ENCODE measurements at places on chromosomes 7 and 10.

DNA sequence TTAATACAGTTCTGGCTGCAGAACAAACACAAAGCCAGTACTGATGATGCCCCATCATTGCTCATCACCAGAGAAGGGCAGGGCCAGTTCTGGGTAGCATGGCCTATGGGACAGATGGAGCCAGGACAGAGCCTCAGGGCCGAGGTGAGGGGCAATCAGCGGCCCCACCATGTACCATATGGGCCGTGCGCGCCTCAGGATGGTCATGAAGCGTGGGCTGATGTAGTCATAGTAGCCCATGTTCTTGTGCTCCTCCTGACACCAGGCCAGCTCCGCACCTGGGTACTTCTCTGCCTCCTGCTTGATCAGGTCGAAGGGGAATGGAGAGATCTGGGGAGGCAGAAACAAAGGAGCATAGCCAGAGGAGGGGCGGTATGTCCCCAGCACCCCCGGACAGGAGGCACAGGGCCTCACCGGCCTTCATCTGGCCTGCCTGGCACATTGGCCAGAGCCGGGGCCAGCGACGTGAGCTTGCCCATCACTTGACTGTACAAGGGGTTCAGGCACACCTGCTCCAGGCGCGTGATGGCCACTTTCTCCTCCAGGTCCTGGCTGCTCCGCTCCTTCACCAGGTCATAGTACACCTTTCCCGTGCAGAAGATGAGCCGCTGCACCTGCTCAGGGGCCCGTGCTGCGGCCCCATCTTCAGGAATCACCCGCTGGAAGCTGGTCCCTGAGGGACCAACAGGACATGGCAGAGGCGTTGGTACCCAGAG is 26.1 kb downstream of the OGDHL start:
- no peak for DNase-seq

DNA sequence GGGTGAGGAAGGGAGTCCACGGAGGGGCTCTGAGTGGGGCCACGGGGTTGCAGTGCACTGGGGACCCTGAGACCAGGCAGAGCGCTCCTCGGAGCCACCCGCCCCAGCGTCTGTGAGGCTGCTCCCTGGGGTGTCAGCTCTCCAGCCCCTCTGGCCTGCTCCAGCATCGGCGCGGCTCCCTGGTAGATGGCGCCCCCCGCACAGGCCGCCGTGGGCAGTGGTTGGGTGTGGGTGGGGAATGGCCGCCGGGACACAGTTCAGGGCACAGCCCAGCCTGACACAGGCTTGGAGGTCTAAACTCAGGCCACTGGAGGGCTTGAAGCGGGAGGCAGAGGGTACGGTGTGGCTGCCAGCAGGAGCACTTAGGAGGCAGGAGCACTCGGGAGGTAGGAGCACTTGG is 222.6 kb upstream of the PPP2R2D start:
- no peak for DNase-seq

GRCh38 chr10:72648301-72648700 is 22.4 kb upstream of the MICU1 start:
- DNase-seq, result no peak

- DNase-seq, result no peak
These were observed 257.4 kb downstream of the KCNMA1 start for GRCh38 chr10:77380191-77380590.

GRCh38 chr7:7178081-7178480 is 4.3 kb upstream of the C1GALT1 start:
- no peak for DNase-seq

- DNase-seq, result no peak
These were observed 2.5 kb downstream of the SLC25A13 start for GRCh38 chr7:96319439-96319838.

GRCh38 chr10:102403115-102403514 is 7.6 kb downstream of the NFKB2 start:
- no peak for DNase-seq

GRCh38 chr10:50501478-50501877 is 122.3 kb downstream of the SGMS1 start:
- no peak for DNase-seq

- DNase-seq, result no peak
These were observed 315.1 kb downstream of the GFRA1 start for GRCh38 chr10:115957786-115958442.

- DNase-seq, result no peak
These were observed 3.7 kb downstream of the DDIT4 start for GRCh38 chr10:72277340-72277995.

DNA sequence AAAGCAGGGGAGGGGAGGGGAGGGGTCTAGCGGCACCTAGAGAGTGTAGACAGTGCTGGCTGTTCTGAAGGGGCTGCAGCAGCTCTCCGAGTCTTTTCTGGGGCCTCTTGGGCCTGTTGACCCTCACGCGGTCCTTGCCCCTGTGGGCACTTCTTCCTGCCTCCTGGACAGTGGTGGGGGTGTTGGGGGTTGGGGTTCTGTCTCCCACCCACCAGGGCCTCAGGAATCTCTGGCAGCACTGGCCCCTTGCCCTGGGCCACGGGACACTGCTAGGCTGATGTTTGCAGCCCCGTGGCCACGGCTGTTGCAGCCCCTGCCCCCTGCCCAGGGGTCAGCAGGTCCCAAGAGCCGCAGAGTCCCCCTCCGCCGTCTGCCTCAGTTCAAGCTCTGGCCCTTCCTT is 68.9 kb upstream of the INPP5A start:
- DNase-seq, result no peak

- DNase-seq, result no peak
These were observed 2.5 kb downstream of the VSTM2A start for GRCh38 chr7:54544527-54545240.

DNA sequence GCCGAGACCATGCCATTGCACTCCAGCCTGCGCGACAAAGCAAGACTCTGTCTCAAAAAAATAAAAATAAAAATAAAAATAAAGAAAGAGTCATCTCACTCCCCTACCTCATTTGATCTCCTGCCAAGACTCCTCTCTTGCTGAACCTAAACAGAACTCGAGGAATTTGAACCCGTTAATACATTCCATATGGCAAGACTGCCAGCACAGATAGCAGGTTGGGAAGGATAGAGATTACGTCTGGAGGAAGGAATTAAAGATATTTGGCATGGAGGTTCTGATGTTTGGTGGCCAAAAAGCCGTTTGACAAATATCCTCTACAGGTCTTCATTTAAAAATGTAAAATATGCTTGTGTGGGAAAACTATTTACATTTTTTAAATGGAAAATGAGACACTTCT is 549.6 kb downstream of the HTR7 start:
- DNase-seq, result no peak

GRCh38 chr7:16344927-16345326 is 76.4 kb downstream of the CRPPA start:
- no peak for DNase-seq

- no peak for DNase-seq
These were observed 23.5 kb upstream of the PDE1C start for GRCh38 chr7:32093415-32094408.

DNA sequence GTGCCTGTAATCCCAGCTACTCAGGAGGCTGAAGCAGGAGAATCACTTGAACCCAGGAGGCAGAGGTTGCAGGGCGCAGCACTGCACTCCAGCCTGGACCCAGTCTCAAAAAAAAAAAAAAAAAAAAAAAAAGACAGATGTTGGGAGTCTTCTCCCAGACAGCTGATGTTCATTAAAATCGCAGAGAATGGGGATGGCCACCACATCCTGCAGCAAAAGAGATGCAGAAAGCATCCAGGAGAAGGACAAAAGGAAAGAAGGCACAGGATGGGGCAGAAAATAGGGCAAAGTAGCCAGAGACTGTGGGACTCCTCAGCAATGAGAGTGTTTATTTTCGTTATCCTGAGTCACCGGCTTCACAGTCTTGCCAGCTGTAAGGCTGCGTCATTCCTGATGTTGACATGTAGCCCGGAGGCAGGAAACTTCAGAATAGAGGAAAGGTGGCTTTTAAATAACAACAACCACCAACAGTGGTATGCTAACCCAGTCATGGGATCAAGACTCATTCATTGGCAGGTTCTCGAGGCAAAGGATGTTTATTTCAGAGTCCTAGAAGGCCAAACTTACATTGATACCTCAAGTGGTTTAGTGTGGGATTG is 149.5 kb upstream of the SVIL start:
- DNase-seq, result no peak

GRCh38 chr7:101378751-101379174 is 16.1 kb downstream of the COL26A1 start:
- DNase-seq, result no peak
